ENCODE measurements at places on chromosomes 1 and 21. TPM values are rescaled to one million over a fixed set of nuclear protein-coding genes. Genes with fewer than 3 reads are reported as not detected.

DNA sequence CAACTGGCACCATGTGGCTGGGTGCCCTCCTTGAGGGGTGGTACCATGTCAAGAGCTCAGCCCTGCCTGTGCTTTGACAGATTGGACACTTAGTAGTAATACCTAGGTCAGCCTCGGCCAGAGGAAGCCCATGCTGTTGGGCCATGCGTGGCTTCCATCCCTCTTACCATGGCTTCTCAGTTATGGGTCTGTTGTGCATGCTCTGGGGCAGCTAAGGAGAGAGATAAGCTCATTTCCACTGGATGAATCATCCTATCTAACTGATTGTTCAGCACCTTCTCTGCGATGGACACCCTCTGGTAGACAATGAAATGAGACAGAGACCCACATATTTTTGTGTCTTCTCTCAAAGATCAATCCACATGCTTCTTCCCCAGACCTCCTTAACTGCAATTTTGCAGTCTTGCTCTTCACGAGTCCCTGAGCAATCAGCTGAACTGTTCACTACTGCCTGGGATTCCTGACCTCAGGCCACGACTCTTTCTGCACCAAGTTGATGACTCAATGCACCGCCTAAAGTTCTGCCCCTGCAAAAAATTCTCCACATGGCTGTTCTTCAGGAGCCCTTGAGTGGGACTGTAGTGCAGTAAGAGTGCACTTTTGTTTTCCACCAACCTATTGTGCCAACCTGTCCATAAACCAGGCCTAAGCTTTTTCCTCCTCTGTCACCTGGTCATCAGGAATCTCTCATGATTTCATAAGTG, 6.9 kb upstream of the TRIM62 start:
- peak; percentile 56 for DNase-seq

DNA sequence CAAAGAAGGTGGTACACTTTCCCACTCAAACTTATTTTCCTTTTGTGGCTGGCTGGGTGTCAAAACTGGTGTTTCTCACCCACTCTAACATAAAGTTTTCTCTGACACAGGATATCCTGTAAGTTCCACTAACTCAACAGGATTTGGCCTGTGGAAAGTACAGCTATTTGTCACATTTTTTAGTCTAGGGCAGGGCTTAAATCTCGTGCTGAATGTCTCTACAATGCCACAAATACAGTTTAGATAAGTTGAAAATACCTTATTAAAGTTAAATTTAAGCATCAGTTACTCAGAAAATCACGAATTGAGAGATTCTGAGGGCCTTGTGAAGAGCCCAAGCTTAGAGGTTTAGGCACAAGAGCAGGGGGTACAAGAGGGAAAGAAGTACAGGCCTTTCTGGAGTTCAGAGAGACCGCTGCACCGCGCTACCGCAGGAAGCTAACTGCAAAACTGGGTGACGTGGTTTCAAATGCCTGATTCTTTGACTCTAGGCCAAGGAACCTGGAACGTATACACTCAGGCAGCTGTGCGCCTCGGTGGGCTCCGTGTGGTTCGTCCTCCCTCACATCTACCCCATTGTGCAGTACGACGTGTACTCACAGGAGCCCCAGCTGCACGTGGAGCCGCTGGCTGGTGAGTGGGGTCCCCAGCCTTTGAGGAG, 23.4 kb upstream of the PWP2 start:
- DNase-seq, result no peak

DNA sequence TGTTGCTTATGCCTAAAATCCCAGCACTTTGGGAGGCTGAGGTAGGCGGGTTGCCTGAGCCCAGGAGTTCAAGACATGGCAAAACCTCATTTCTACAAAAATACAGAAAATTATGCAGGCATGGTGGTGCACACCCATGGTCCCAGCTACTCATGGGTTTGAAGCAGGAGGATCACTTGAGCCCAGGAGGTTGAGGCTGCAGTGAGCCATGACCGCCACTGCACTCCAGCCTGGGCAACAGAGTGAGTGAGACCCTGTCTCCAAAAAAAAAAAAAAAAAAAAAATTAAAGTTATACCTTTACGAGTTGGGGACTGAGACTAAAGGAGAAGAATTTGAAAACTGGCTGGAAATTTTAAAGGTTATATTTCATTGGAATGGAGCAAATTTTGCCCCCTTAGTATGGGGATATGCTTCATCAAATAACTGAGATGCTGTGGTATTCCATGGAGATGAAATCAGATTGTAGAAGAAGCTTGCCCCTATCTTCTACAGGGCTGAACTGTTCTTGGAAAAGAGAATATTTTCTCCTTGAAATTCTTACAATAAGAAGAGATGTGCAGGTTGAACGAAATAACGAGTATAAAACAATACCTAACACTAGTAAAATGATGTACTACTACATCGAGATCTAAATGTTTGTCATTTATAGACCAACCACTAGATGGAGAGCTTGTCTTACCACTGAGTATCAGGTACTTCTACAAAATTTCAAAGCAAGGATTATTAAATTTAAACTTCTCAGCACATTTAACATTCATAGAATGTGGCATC, 34.9 kb upstream of the SCYL3 start:
- DNase-seq, result peak; percentile 67

- DNase-seq, result peak; percentile 82
Observed at GRCh38 chr21:17495680-17496079, 17.2 kb upstream of the CXADR start.

FAM163A gene
- total RNA-seq, result not detected

DNA sequence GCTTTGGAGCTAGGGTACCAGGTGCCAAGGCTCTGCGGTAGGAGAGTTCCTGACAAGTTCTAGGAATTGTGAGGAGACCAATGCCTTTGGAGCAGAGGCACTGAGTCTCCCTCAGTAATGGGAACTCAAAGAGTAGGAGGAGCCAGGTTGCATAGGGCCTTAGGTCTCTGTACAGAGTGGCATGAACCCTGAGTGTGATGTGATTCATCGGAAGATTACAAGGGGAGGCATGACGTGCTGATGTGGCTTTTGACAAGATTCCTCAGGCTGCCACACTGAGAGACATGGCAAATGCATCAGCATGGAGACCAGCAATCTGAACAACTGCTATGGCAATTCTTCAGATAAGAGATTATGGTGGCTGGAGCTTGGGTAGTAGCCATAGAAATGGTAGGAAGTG, 94.6 kb upstream of the SLC44A3 start:
- no peak for DNase-seq

DNA sequence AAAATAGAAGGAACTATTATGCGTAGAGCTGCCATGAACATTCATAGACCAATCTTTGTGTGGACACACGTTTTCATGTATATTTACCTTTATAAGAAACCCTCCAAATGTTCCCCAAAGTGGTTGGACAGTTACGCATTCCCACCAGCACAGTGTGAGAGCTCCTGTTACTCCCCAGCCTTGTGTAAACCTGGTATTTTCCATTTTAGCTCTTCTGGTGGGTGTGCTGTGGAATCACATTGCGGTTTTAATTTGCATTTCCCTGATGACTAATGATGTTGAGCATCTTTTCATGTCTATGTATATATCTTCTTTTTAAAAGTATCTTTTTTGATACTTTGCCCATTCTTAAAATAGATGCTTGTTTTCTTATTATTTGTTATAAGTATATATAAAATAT, 3.2 kb upstream of the UBASH3A start:
- no peak for DNase-seq

GRCh38 chr1:21650400-21650799, 18.8 kb downstream of the RAP1GAP start:
- no peak for DNase-seq

DNA sequence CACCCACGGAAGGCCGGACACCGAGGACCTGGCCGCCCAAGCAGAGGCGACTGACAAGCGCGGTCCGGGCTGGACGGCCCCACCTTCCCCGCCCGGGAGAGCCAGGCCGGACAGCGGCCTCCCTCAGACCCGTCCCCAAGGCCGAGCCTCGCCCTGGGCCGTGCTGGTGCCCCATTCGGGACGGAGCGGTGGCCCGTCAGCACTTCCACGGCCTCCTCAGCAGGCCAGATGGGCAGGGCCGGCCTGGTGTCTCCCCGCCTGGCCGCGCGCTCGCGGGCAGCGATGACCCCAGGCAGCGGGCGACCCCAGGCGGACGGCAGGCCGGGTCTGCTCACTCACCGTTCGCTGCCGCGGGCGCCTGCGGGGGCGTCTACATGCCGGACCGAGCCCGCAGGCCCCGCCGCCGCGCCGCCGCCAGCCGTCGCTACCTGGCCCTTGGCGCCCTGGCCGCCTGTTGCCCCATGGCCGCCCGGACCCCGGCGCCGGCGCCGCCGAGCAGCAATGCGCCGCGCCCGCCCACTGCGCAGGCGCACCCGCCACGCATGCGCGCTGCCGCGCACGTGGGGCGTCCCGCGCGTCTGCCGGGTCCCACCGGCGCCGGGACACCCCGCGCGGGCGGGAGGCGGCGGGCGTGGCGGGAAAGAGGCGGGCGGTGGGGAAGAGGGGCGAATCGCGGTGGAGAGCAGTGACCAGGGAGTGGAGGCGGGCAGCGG, at the start of gene NADK:
Gene NADK (minus strand): TSS at position 521 of the 713 bp plus-strand sequence. CDS start 13,064 bp downstream, outside the sequence.
- no peak for DNase-seq

- no peak for DNase-seq
Observed at GRCh38 chr1:24507405-24507804, 4.8 kb downstream of the RCAN3 start.

S100A14 gene
- 52.3 TPM for total RNA-seq

- peak; percentile 55 for DNase-seq
Observed at GRCh38 chr1:221742555-221743415, 896 bp upstream of the DUSP10 start.

DNA sequence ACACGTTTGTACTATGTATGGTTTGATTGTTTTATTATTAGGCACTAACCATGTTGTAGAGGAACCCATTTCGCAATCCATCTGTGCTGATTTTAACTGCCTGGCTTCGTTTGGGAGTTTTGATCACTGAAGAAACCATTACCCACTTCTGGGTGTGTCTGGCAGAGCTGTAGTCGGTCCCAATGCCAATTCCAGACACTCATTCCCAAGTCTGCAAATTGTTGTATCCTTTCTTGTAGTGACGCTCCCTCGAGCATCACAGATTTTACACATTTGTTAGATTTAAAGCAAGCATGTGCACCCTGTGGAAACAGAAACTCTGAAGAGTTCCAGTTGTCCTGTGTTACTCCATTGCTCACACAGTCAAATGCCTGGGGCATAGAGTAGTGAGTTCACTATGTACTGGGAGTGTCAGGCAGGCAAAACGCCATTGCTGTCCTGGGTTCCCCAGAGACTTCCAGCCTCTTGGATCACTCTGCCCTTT, 31.0 kb upstream of the EFCAB14 start:
- DNase-seq, result peak; percentile 22

GRCh38 chr1:168469690-168470089, 74.1 kb downstream of the XCL2 start:
- DNase-seq, result peak; percentile 62

GRCh38 chr1:48493970-48494769, 22.2 kb upstream of the SPATA6 start:
- DNase-seq, result peak; percentile 85

DNA sequence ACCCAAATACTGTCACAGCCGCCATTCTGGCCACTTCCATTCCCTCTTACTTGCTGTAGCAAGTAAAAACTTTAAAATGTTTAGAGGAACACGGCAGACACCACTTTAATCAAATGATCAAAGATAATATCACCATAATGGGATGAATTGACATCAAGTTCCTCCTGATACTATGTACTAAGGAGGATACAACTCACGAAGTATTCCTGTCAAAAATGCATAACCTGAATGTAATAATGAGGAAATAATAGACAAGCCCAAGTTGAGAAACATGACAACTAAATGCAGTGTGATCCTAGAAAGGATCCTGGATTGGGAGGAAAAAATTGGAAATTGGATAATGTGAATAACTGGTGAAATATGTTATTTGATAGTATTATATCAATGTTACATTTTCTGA, 3.9 kb downstream of the KDF1 start:
- DNase-seq, result no peak

GRCh38 chr21:31667639-31668038, 8.1 kb downstream of the SOD1 start:
- peak; percentile 25 for DNase-seq

GRCh38 chr1:59332983-59333382, 36.1 kb downstream of the FGGY start:
- DNase-seq, result peak; percentile 77

DNA sequence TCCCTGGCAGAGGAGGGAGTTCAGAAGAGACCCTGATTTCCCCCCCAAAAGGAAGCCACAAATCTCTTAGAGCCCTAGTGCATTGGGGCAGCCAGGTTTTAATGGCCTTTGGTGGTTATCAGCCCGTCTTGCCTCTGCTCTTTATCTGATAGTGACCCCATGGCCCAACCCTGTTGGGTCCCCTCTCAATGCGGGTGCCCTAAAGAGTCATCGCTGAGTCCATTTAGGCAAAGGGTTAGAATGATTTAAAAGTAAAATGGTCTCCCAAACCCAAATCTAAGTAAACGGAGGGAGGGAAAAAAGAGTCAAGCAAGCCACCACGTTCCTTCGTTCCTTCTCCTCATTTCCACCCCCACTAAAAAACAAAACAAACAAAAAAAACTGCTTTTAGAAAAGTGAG, 164.0 kb downstream of the RUNX1 start:
- no peak for DNase-seq

GRCh38 chr1:92080128-92080985, at the start of gene BTBD8:
TSS of gene BTBD8 (plus strand) at chr1:92080345. CDS start at chr1:92080572, 227 bp downstream.
- DNase-seq, result peak; percentile 64

DNA sequence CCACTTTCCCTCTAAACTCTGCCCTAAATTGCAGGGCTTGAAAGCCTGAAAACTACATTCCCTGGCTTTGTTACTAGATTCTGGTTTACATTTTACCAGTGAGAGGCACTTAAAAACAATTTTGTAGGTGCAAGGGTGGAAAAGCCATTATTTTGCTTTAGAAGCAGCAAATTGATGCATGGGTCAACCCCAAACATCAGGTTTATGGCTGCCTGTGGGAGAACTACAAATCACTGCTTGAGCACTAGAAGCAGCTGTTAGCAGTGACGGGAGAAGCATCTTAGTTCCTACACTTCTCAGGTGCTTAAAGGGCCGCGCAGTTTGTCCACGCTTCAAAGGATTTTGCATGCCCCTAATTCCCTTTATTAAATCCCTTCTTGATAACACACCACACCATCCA, 417.2 kb downstream of the PCP4 start:
- DNase-seq, result no peak

DNA sequence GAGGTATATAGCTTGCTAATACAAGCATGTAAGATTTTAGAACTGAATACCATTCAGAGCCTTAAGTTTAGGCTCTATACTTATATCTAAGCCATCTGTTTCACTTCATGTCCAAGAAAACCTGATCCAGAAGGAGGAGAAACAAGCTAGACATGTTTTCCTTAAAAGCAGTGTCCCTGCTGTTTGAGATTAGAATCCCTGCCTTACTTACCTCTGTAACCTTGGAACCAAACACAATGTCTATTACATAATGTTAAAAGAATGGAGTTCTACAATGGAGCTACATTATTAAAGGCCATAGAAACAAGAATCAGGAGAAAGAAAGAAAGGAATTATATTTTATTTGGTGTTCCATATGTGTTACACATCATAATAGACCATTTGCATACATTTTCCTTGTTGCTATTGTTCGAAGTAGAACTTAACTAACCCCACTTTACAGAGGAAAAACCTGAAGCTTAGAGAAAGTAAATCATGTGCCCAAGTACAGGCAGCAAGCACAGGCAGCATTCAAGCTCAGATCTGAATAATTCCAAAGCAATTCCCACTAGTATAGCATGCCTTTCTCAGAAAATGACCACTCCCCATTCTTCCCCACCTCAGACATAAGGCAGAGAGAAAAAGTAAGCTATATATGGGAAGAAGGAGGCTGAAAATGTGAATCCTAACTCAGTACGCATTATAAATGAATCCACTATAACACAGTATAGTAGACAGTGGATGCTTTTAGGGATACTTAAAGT, 380.1 kb upstream of the SPAG17 start:
- no peak for DNase-seq
